ENCODE measurements at places on chromosomes 5 and 9.

GRCh38 chr5:39599721-39600431, 175.1 kb upstream of the DAB2 start:
- no peak for DNase-seq

DNA sequence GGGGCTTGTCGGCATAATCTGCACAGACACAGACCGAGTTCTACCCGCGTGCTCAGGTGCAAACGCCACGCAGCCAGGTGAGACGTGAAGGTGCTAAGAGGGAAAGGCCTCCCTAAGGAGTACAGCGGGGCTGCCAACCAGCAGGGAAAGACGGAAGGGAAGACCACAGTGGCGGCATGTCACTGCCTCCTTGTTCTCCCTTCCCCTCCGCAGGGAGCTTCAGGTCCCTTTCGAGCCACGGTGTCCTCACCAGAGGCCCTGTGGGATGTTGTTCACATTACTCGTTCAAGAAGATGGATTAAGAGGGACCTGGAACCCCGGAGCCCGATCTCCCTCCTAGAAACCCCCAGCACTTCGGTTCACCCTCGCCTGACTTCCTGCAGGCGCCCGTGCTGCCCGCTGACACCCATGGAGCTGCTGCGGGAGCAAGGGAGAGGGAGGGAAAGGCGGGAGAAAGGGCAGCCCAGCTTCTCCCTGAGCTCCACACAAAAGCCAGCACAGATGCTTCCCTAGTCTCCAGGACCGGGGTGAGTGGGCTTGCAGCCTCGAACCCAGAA, 686 bp downstream of the BRD9 start:
- DNase-seq = peak; percentile 22

DNA sequence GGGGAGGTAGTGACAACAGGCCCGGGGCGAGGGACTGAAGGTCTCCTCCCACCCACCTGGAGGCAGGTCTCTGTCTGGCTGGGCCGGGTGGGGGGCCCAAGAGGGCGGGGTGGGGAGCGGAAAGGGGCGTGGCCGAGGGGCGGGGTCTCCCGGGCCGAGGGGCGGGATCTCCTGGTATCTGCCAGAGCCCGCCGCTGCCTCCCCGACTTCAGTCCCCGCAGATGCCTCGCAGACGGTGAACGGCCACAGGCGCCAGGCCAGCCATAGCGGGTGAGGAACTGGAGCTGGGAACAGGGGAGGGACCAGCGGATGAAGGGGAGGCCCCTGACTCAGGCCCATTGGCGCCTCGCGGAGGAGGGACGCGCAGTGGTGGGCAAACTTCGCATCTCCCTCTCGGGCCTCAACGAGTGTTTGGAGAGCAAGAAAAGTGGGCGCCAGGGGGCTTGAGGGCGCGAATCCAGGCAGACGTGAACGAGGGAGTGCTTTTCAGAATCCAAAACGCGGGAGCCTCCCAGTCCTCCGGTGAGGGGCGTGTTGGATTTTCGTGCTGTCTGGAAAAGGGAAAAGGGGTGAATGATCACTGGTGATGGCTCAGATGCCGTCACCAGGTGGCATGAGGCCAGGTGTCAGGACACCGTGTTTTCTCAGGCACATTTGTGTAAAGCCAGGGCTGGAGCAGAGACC, at the start of gene ADGRD2:
ADGRD2 (plus strand) TSS at position 211 of the 684 bp plus-strand sequence. CDS start 1,216 bp downstream, outside the sequence.
- no peak for DNase-seq

- no peak for DNase-seq
Observed at GRCh38 chr5:66891184-66891925, 295.2 kb downstream of the MAST4 start.

DNA sequence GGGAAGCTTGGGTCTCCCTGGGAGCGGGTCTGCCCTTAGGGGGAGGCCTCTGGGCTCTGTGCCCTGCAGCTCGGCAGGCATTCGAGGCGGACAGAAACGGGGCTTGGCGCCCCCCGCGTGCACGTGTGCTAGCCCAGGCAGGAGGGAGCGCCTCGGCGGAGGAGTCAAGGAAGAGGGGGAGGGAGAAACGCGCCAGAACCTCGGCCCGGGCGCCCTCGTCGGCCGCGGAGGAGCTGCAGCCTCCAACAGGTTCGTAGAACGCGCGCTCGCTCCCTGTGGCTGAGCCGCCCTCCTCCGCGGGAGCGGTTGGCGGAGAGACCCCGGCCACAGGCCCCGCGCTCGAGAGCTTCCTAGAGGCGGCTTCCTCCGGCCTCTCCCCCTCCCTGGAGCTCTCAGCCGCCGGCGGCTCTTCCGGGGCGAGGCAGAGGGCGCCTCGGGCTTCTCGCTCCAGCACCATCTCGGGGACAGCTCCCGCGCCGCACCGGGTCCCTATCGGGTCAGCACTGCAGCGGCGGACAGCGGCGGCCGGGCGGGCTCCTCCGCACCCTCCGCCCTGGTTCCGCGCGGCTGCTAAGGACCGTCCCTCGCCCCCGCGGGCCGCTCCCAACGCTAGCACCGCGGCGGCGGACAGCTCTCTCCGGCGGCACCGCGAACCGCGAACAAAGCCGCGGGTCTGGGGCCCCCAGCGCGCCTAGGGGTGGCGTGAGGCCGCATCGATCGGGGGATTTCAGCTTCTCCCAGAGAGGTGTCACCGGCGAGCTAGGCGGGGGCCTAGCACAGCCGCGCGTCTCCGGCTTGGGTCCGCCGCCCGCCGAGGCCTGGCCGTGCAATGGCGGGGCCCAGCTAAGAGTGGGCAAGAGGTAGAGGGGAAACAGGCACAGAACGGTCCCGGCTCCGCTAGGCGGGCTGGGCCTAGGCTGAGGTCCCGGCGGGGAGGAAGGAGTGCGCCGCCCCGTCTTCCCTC, 74.6 kb upstream of the CPLX2 start:
- peak; percentile 80 for DNase-seq

DNA sequence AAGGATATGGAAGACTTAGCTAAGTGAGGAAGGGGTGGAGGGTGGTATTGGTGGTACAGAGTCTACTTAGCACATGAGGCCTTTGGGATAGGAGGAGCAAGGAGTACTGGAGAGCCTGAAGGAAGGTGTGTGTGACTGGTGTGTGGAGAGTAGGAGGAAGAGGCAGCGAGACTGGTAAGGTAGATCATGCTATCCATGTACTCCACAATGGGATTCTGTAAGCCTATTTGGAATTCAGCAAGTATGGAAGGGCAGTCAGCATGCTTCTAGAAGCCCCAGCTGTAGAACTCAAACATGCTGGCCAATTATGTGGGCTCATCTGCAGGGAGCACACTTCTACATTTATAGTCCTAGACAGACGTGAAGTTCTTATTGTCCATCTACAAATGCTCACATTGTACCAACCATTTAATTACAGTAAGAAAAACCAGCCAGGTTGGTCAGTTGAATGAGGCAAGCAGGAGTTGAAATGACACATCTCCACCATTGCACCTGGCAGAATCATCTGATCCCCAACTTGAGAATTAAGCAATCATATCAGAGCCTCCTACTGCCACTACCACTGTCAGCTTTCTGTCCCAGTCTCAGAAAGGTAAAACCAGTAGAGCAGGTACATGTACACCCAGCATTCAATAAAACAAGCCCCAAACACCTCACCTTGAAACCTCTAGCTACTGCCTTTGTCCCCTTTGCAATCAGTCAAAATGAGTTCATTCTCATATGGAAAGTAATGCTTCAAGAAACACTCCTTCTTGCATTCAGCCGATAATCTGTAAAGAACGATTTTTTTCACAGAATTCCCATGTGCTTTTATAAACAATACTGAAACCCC, 60.9 kb upstream of the GLRX start:
- DNase-seq = no peak

DNA sequence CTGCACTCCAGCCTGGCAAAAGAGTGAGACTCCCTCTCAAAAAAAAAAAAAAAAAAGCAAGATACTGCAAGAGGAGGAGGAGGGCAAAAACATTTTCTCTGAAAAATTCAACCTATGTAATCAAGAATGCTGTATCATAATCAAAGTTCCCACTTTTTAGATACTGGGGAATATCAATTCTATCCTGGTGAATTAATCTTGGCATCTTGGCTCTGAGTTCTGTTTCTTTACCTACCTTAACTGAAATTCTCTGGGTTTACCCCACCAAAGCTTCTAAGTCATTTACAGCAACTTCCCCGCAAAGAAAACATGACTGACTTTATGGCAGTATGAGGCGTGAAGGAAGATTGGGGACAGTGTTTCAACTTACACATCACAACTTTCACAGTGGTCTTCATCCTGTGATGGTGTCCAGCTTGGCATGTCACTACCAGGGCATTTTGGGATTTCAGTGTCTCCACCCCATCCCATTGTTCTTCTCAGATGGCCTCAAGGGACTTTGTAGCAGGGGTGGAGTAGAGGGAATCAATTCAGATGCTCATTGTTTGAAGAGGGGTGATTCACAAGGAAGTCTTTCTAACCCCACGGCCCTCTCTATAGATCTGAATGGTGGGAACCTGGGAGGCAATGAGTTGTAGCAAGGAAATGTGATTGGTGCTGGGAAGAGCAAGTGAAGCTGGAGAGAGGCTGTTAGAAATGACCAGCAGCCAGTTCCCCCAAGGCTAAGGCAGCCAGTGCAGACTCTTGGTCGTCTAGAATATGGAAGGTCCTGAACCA, 130.5 kb downstream of the SCAMP1 start:
- DNase-seq = no peak

DNA sequence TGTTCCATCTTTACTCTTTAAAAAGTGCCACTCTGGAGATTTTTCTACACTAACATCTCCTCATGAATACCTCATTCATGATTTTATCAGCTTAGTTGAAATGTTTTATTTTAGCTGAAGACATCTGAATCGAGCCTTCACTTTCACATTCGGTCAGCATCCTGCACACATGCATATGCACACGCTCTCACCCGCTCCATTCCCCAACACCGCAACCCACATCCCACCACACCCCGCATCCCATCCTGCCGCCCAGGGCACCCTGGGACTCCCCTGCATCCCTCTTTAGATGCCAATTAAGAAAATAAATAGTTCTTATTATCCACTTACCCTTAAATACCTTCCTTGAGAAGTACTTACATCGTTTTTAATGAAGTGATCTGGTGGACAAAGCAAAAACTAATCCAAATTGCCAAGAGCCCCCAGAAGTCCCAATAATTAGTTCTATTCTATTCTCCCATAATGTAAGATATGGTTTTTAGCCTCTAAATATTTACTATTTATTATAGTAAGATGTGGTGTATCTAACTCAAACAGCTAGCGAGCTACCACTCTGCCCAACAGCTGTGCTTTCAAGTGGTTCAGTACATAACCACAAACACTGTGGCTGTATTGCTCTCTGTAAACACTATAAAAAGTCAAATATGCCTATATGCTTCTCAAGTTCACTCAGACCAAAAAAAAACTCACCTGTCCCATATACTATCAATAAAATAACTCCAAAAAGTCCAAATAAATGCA, 38.2 kb downstream of the GZMK start:
- DNase-seq = peak; percentile 86

DNA sequence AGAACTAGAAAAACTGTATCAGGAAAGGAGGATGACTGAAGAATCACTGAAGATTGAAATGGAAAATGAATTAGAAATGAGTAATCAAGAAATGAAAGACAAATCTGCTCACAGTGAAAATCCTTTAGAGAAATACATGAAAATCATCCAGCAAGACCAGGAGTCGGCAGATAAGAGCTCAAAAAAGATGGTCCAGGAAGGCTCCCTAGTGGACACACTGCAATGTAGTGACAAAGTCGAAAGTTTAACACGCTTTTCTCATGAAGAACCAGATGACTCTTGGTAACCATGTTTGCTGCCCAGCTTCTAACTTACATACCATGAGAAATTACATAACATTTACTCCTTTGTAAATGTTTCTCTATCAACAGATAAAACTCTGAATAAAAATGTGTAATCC, 37.1 kb downstream of the CPLANE1 start:
- DNase-seq = no peak

Data from activated CD4-positive, alpha-beta T cell treated with anti-CD3 and anti-CD28 coated beads, Interleukin-2, amount 10 ng/mL, durations not matched to agents 7 days and 5 days (primary cell).